MCF 10A (cell line): ENCODE measurements at places on chromosomes 7 and 10. TPM values are rescaled to one million over a fixed set of nuclear protein-coding genes. Genes with fewer than 3 reads are reported as not detected.

SKIDA1 gene
- 0.56 and 1.2 TPM in 2 replicates for total RNA-seq

ACHE gene
- 0.30 and 0.37 TPM in 2 replicates for total RNA-seq

DNA sequence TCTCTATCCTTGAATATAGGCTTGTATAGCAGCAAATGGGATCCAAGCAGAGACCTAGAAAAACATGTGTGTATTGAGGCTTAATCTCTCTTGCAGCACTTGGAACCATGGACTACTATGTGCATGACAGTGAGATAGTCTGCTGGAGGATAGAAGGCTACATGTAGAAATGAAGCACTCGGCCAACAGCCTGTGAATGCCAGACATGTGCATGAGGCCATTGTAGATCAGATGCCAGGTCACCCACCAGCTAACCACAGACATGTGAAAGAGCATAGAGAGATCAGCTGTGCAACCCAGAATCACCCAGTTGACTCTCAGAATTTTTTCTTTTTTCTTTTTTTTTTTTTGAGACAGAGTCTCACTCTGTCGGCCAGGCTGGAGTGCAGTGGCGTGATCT, 90.9 kb downstream of the NT5C2 start:
- no peaks in the 10 kb centered on the region for H3K27me3 ChIP-seq
- no peak overlapping the region for H3K4me3 ChIP-seq
- no peak for DNase-seq
- H3K27ac ChIP-seq, result no peak overlapping the region

- DNase-seq, result no peak
- no peak overlapping the region for H3K27ac ChIP-seq
- no peaks in the 10 kb centered on the region for H3K4me1 ChIP-seq
- peaks cover 86% of the 10 kb centered on the region for H3K27me3 ChIP-seq
Measured at GRCh38 chr7:88757371-88757770, 2.1 kb upstream of the ZNF804B start.

- no peak for DNase-seq
- H3K4me1 ChIP-seq, result peaks cover 2% of the 10 kb centered on the region
- no peak overlapping the region for H3K27ac ChIP-seq
- no peak overlapping the region for H3K4me3 ChIP-seq
- H3K27me3 ChIP-seq, result peaks cover 22% of the 10 kb centered on the region
Measured at GRCh38 chr7:33900501-33900900, 4.8 kb upstream of the BMPER start.

DNA sequence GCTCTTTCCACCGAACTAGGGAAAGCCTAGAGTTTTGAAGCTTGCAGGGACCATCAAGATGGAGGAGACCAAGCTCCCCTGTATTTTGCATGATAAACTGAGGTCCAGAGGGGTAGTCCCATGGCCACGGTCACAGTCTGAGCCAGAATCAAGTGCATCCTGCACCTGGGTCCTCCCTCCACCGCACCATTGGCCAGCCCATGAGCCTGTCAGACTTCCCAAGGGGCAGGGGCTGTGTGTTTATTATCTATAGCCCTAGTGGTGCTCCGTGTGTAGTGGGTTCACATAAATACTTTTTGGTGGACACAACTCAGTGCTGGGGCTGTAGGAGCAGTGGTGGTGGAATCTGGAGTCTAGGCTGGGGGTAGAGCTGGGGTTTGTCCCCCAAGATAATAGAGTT, 3.6 kb downstream of the CALHM3 start:
- no peak for DNase-seq
- no peak overlapping the region for H3K27ac ChIP-seq
- peaks cover 5% of the 10 kb centered on the region for H3K27me3 ChIP-seq
- no peak overlapping the region for H3K4me3 ChIP-seq

DNA sequence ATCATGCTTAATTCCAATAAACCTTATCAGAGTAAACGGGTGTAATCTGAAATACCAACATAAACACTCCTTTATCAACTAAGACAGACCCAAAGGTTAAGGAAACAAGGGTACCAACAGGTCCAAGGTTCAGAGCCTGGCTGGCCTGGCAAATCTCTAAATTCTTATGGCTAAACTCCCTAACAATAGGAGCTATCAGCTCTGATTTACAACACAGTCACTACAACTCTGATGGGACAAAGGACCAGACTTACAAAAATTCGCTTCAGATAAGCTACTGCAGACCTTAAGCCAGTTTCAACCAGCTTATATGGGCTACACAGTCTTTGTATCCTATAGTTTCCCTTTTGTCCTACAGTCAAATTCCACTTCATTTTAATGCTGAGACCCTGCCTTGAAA, 381.9 kb downstream of the ZWINT start:
- H3K4me3 ChIP-seq, result no peak overlapping the region
- H3K27me3 ChIP-seq, result peaks cover 11% of the 10 kb centered on the region
- DNase-seq, result no peak
- H3K27ac ChIP-seq, result no peak overlapping the region
- H3K4me1 ChIP-seq, result no peaks in the 10 kb centered on the region

DNA sequence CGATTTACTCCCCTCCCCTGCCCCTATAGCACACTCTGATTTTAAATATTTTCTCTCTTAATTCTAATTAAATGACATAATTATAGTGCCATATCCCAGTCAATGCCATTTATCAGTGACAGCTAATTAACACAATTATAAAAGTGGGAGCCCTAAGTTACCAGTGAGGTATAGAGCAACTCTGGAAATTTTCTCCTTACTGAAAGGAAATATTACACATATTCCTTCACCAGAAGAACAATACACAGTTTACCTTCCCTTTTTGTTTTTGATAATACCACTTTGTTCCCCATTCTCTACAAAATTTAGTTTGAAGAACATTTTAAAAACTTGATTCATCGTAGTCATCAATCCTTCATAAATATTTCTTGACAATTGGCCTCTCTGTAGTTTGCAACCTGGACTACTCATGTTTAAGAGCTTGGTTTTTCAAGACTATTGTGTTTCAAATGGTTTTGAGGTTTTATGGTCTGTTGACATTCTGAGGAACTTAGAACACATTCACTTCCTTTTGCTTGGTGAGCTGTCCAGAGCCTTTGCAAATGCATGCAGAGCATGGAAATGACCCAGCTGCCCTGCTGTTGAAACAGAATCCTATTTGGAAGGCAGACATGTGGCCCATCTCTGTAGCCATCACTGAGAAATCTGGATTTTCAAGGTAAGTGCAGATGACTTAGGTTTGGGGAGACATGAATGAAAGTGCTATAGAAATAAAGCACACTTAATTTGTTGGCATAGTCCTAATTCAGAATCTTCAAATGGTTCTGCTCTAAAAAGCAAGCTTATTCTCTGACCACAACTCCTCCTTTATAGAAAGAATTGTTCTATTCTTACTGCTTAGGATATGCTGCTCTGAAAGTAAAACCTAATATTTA, at the start of gene GPR141:
Gene GPR141, plus strand, starts transcription at position 521 of the 875 bp plus-strand sequence. CDS start 56,628 bp downstream, outside the sequence.
- H3K4me3 ChIP-seq, result no peak within 1 kb of the TSS
- peak; percentile 56 for DNase-seq
- peak within 1 kb of the TSS; percentile 73 for H3K27ac ChIP-seq
- no peaks in the 10 kb centered on the region for H3K36me3 ChIP-seq
- no peaks in the 10 kb centered on the region for H3K27me3 ChIP-seq

DNA sequence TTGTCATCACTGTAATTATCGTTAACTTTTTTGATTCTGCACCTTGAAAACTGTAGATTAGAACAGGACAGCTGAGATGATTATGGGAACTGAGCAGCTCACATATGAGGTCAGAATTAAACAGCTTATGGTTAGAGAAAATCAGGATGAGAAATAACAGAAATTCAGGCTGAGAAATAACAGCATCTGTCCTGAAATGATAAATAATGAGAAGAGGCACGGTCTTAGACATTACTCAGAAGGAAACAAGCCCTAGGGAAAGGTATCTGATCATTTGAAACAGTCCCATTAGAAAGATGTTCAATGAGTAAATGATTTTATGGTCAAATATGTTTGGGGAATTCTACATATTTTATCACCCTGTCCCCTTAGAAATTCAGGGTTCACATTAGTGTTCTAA, 65.6 kb upstream of the PCGF5 start:
- DNase-seq, result no peak
- no peaks in the 10 kb centered on the region for H3K27me3 ChIP-seq
- no peaks in the 10 kb centered on the region for H3K36me3 ChIP-seq
- no peaks in the 10 kb centered on the region for H3K4me1 ChIP-seq
- no peak overlapping the region for H3K4me3 ChIP-seq

GRCh38 chr7:2393706-2394105, 9.7 kb upstream of the CHST12 start:
- peaks cover 4% of the 10 kb centered on the region for H3K36me3 ChIP-seq
- DNase-seq, result no peak
- H3K4me3 ChIP-seq, result no peak overlapping the region
- H3K27me3 ChIP-seq, result no peaks in the 10 kb centered on the region

- H3K4me1 ChIP-seq, result peaks cover 56% of the 10 kb centered on the region
- H3K36me3 ChIP-seq, result peaks cover 7% of the 10 kb centered on the region
- no peaks in the 10 kb centered on the region for H3K27me3 ChIP-seq
- H3K4me3 ChIP-seq, result no peak overlapping the region
Measured at GRCh38 chr7:107856806-107857540, 34.0 kb upstream of the DLD start.

GRCh38 chr10:89404104-89405047, 10.0 kb upstream of the IFIT5 start:
- no peaks in the 10 kb centered on the region for H3K4me1 ChIP-seq
- peaks cover 5% of the 10 kb centered on the region for H3K36me3 ChIP-seq
- no peaks in the 10 kb centered on the region for H3K27me3 ChIP-seq
- no peak overlapping the region for H3K27ac ChIP-seq
- no peak overlapping the region for H3K4me3 ChIP-seq
